Activated CD4-positive, alpha-beta T cell treated with anti-CD3 and anti-CD28 coated beads, Interleukin-2, Interleukin-6, amounts not matched to agents 100 ng/mL and 50 ng/mL, durations not matched to agents 16 hours and 8 hours (primary cell): ENCODE measurements at places on chromosomes 2 and 18.
A peak's percentile ranks its signal among the peaks of the same experiment; 100 is the strongest.

- no peak for DNase-seq
These were observed 15.3 kb downstream of the CNDP1 start for GRCh38 chr18:74549591-74550104.

- no peak for DNase-seq
These were observed 78.4 kb downstream of the CD8B2 start for GRCh38 chr2:106565599-106565998.

GRCh38 chr2:237865623-237866041 lies 6.2 kb downstream of the RAMP1 start:
- no peak for DNase-seq

DNA sequence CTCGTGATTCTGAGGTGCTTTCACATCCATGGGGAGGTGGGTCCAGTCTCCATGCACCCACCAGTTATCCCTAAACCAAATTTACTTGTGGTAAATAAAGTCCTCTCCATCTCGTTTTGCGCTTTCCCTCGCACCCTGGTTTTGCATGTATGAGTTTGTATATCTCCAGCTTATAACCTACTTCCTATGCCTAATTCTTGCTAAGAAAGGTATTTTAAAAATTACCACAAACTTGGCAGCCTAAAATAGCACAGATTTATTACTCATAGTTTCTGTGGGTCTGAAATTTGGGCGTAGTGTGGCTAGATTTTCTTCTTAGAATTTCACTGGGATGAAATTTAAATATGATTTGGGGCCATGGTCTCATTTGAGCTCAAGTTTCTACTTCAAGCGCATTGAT lies 511.5 kb downstream of the NYAP2 start:
- DNase-seq = no peak

DNA sequence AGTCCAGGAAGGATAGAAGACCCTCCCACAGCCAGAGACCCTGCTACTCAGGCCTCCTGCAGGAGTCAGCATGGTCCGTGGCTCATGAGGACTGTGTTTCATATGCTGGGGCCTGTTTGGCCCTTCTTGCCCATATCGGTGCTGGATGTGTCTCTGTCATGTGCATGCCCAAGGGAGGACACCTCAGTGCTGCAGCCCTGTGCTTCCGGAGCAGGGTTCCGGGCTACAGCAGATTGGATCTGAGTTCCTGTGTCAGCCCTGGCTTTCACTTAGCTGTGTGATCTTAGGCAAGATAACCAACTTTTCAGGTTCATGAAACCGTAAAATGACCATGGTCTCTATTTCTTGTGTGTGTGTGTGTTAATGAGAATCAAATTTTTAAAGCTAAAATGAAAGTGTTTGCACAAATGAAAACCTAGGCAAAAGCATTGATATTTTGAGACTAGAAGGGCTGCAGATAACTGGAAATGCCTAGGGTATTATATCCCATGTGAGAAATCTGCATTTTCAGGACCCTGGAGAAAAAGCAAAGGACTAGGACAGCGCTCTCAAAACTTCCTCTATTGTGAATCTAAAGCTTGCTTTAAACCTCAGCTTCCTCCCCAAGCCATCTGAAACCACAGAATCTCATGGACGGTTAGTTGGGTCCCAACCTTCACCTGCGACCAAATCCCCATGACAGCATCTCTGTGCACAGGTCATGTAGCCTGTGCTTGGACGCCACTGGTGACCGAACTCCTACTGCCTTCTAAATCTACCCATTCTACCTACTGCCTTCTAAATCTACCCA lies 58.8 kb upstream of the CAPN13 start:
- DNase-seq = no peak

DNA sequence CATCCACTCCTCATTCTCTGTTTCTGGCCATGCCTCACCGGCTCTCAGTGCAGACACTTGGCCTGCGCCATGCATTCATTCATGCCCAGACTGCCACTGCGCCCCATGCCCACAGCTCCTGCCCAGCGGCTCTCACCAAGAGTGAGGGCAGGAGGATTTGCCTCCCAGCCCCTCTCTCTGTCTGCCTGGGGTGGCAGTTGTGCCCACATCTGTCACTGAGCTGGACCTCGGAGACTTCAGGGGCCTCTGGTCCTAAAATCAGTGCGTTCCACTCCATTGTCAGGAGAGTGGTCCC lies 75.1 kb downstream of the CIB4 start:
- no peak for DNase-seq

- DNase-seq = no peak
These were observed 97.3 kb upstream of the MYCN start for GRCh38 chr2:15842758-15843666.

DNA sequence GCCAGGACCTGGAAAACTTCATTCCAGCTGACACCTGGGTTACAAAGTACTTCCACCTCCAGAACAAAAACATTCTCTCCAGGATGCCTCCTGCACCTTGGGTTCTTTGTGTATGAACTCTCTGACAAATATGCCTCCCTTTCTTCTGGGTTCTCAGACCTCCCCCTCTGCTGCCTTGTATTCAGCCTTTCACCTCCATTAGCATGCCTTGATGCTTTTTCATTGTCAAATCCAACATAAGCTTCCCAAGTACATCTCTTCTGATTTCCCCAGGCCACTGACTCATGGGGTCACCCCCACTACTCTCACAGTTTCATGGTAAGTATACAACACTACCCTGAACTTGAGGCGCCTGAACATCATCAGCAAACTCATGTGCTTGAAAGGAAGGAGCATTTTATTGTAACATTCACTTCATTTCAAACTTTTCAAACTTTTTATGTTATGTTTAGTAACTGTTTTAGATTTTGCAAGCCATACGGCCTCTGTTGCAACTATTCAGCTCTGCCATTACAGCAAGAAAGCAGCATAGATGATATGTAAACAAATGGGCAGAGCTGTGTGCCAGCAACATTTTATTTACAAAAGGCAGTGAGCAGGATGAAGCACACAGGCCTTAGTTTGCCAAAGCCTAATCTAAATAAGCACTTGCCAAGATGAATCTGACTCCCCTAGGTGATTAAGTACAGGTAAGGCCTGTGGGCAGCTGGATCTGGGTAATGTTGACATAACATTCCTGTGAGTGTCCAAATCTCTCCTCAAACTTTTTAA lies 32.5 kb upstream of the MRPS9 start:
- DNase-seq = no peak

- peak; percentile 62 for DNase-seq
These were observed 891 bp upstream of the KHK start for GRCh38 chr2:27085673-27086089.

DNA sequence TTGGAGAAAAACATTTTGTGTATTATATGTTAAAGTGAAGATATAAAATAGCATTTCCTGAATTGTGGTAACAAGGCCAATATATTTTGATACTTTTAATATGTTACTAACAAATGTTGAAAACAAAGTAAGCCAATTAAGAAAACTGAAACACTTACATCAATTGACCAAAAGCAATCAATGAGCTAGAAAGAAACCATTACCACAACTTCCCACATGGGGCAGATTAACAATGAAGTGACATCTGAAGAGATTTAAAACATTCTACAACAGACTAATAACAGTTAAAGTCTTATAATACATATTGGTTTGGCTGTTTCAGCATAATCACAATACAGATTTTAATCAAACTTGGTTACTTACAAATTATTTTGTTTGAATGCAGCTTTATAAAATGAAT lies 282.4 kb upstream of the NETO1 start:
- no peak for DNase-seq

DNA sequence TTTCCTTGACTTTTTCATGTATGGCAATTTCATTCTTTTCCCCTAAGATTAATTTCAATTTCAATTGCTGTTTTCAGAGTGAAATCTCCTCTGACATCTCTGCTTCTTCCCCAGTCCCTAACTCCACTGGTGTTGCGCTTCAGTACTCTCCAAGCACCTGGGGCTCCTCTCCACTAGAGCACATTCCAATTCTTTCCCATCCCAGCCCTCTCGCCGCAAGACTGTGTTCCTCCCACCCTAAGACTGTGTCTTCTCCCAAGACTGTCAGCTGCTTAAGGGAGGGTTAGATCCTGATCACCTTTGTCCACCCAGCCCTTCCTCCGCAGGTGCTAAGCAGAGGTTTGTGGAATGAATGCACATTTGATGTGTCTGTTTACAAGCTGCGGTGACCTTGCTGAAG lies 255.7 kb upstream of the CCDC68 start:
- no peak for DNase-seq

DNA sequence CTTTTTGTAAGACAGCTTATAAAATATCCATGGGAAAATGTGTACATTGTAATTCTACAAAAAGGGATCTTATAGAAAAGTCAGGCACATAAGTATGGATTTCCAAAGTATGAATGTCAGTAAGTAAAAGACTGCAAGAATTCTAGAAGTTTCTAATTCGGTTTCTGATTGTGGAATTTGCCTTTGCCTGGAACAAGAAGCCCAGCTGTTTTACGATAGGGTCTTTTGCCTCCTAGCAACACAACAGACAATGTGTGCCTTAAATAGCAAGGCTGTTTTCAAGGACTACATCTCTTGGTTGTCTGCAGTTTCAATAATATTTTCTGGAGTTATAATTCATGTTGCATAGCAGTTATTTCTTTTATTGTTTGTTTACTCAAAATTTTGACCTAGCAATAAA lies 312.9 kb downstream of the MTX2 start:
- no peak for DNase-seq

DNA sequence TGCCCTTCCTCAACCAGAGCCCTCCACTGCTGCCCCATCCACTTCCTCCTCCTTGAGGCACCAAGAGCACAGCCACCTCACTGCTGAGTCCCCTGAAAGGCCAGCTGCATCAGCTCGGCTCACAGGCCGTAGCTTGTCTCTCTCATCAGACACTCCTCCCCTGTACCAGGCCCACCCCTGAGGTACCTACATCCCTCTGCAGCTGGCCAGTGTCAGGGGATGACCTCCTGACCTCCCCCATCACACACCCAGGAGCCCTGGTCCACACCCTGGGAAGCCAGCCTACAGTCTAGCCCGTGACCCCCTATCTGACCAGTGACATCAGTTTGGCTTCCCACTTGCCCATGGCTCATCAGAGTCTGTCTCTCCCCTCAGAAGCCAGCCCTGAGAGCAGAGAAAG lies 205.6 kb downstream of the TNS1 start:
- no peak for DNase-seq

GRCh38 chr18:681985-682384 lies 24.5 kb downstream of the TYMS start:
- DNase-seq = peak; percentile 92

- no peak for DNase-seq
These were observed 223.4 kb upstream of the RND3 start for GRCh38 chr2:150710916-150711315.

GRCh38 chr2:85420536-85421259 lies 2.2 kb downstream of the SH2D6 start:
- DNase-seq = peak; percentile 94
